Stimulated activated CD4-positive, alpha-beta T cell treated with anti-CD3 and anti-CD28 coated beads, Interleukin-1b, Interleukin-23, amount 100 ng/mL, for 1 hour (primary cell): ENCODE measurements at places on chromosomes 4 and X.

DNA sequence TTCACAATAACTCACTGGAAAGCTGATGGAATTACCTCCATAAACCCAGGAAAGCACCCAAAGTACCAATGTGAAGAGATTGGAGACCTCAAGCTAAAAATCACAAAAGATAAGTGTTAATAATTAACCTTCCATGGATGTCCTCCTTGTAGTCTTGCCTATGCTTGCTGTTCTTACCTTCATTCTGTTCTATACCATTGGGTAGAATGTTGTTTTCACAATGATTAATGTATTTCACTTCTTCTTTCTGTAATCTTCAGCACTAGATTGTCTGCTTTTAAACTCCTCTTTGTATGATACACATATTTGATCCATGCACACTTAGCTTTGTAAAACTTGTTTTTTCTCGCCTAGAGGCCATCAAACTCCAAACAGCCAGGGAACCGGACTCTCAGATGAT, 570.3 kb downstream of the RAPGEF2 start:
- DNase-seq = no peak

- DNase-seq = no peak
Measured at GRCh38 chr4:121189326-121190215, 25.4 kb upstream of the TNIP3 start.

DNA sequence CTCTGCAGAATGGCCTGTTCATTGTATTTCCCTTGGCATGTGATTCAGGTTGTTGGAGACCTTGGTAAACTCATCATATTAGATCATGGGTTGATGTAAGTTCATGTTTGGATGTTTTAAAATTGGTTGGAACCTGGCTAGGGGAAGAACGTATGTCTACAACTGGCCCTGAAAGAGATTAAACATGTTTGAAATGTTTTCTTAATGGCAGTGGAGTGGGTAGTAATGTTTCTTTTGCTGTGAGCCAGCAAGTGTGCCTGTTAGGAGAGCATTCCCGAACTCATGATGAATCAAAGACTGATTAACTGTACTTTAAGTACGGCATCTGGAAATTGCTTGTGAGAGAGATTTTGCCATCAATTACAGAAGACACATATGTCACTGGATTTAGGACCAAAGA, 44.5 kb upstream of the SLC4A4 start:
- no peak for DNase-seq

GRCh38 chr4:26475716-26476115, 14.6 kb downstream of the CCKAR start:
- DNase-seq = no peak

GRCh38 chr4:41643331-41643730, 105.2 kb downstream of the PHOX2B start:
- DNase-seq = no peak

DNA sequence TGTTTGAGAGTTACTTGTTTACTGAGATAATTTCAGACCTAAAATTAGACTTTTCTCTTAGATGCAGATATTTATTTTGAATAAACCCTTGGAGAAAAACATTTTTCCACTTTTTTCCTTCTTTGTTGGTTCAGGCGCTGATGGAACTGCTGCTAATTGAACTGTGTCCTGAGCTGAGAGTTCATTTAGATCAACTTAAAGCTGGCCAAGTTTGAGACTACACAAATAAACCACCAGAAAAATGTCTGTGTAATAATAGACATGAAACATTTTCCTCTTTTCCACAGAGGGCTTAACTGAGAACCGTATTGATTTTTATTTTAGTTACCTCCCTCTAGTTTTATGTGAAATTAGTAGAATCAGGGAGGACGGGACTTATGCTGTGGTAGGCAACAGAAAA, 32.5 kb downstream of the LRP2BP start:
- DNase-seq = no peak

DNA sequence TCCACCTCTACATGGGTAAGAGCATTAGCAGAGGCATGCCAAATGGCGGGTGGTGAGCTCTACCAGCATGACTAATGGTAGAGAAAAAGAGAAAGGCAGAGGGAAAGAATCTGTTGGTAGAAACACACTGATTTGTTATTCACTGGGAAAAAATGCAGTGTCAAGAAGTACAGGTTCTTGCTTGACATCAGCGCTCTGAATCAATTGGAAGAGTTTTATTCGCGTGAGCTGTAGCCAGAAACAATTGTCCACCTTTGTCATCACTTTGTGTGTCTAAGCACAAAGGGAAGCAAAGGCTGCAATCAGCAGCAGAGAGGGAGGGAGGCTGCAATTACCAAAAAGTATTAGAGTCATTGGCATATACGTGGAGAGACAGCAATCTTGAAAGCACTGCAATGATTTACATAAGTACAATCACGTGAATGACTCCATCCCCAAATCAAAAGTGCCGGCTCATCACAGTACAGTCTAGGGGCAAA, 67.7 kb upstream of the HS3ST1 start:
- no peak for DNase-seq

DNA sequence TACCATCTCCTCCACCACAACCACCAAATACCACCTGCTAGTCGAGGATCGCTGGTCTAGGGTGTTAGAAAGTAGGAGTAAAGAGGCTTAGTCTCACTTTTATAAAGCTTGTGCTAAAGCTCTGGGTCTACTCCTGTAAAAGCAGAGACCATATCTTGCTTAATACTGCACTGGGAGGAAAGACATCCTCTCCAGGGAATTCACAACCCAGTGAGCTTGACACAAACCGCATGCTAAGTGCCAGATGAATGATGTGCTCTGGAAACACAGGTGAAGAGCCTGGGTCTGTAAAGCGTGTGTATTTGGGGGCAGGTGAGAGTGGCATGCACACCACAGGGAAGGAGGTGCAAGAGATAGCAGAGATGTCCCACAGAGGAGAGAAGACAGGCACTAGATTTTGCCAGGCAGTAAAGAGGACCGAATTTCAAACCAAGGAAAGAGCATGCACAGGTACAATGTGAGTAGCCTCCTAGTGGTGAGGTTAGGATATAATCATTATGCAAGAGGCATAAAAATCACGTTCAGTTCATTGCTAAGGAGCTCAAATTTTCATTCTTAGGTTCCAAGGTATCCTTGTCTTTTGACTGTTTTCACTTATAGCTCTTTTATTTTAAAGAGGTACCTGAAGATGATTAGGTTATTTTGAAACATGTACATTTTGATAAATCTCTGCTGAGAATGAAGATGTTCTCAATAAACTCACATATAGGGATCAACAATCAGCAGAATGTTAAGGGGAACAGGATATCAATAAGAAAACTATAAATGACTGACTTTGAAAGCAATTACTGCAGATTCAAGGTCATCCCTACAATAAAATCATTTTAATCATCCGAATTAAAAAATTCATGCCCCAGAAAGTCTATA, 20.7 kb downstream of the TAPT1 start:
- no peak for DNase-seq

DNA sequence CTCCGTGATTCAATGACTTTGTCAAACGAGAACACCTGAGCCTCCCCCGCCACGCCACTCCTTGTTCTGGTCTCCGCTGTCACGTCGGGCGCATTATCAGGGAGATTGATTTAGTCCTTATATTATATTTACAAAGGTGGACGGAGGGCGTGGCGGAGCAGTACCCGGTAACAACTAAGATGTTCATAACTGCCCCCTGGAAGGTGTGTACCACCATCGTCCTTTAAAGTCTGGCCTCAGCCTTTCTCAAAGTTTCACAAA, 284.2 kb downstream of the PACRGL start:
- DNase-seq = no peak

DNA sequence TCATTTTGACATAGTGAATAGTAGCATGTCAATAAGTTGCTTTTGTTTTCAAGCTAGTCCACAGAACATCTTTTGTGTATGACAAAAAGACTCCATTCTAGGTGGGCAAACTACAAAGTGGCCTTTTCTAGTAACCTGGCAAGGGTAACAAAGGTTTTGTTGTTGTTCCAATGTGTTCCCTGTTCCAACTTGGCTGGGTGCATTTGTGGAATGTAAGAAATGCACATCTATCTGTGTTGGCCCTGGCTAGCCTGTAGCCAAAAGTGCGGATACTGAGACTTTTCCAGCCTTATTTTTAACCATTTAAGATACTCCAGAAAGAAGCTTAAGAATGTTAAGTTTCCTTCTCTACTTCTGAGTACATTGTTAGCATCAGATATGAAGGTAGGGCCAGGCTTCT, 118.7 kb upstream of the CHRDL1 start:
- DNase-seq = no peak

GRCh38 chr4:156992943-156993342, 21.3 kb upstream of the PDGFC start:
- no peak for DNase-seq

DNA sequence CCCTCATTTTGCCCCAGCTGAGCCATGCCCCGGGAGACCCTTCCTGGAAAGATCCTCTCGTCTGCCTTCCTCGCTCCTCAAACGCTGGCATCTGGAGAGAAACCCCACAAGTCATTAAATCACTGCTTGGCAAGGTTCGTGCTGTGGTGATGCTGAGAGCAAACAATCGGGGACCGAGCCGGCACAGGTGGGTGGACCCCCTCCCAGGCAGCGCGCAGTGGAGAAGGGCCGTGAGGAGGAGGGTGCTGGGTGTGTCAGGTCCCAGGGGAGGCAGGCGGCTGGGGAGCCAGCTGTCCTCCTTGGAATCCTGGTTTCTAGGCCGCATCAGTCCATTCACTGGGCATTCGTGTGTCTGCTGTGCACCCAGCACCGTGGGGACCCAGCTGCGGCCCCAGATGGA, 64.9 kb upstream of the PSAPL1 start:
- DNase-seq = no peak

DNA sequence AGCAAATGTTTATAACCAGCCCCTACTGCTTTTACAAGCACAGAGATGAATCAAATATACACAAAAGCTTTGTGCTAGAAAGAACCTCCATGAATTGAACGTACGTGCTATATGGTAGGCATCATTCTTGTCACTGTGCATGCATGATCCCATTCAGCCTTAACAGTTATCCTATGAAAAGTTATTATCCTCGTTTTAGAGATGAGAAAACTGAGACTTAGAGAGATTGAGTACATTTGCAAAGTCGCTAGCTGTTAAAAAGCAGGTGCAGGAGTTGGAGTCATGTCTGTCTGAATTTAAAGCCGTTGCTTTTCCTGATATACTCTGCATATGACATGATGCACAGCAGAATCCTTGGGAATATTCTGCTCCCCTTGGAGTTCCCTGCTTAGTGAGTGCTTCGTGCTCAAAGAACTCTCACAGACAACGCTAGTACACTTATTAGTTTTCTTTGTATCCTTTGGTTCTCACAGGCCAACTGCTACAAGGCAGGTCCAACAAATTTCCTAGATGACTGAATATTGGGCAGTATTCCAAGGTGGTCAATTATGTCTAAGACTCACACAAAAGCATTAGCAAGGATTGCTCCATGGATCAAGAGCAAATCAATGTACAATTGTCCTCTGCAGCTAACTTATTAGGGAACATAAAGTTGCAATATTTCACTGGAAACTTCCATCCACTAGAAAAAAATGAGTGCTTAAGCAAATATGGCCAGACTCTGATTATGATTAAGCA, 42.8 kb upstream of the TRIM2 start:
- no peak for DNase-seq

GRCh38 chrX:13685126-13685763, 3.7 kb upstream of the RAB9A start:
- DNase-seq = no peak

DNA sequence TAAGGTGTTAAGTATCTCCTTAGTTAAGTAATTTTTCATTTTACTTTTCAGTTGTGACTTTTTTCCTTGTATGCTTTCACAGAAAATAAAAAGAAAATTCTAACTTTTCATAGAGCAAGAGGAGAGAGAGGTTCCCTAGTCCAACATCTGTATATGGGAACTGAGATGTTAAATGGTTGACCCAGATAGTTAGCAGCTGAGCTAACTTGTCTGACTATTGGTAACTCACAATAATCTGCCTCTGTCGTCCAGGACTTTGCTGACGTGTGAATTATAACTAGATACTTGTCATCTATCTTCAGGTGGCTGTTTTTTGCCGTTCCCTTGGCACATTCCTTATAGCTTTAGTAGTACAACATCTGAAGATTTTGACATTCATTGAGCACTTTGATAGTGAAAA, 29.9 kb downstream of the TBC1D19 start:
- no peak for DNase-seq

DNA sequence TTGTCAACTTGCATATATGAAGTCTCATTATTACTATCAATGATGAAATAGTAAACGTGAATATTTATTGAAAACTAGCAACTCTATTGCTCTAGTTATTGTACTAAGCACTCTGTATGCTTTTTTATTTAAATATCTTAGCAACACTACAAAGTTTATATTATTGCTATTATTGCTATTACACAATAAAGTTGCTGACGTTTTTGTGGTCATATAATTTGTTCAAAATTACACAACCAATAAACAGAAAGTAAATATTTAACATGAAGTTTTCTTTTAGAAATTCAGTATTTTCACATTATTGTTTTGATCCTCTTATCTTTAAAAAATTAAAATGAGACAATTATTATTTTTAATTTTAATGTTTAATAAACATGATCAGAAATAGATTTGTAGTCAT, 1521.1 kb upstream of the PCDH7 start:
- DNase-seq = no peak

GRCh38 chrX:698206-698605, 67.6 kb downstream of the SHOX start:
- no peak for DNase-seq
